Activated CD4-positive, CD25-positive, alpha-beta regulatory T cell treated with anti-CD3 and anti-CD28 coated beads, Interleukin-2, amount 50 U/mL, for 72 hours (primary cell): ENCODE measurements at places on chromosomes 3 and 15.

GRCh38 chr15:38186507-38186906, 66.1 kb upstream of the SPRED1 start:
- no peak for DNase-seq

GRCh38 chr3:43022121-43022520, 43.0 kb downstream of the GASK1A start:
- DNase-seq = no peak

GRCh38 chr3:141368062-141368924, at the start of gene ZBTB38:
Gene ZBTB38, plus strand, starts transcription at chr3:141368504. Its CDS starts 73,885 bp downstream, at chr3:141442389.
- DNase-seq = no peak

DNA sequence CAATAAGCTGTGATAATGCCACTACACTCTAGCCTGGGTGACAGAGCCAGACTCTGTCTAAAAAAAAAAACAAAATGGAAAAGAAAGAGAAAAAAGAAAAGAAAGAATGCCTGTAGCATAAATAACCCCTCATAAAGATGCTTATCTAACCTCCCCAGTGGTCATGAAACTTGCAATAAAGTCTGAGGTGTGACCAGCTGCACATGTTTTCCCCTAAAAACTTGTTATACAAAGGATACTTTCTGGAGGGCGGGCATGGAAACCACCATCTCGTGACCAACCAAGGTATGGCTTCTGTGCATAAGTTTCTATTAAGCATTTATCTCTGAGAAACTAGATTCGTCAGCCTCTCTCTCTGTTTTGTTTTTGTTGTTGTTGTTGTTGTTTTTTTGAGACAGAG, 21.8 kb downstream of the CCDC32 start:
- no peak for DNase-seq

- no peak for DNase-seq
Measured at GRCh38 chr3:194939949-194940770, 254.5 kb downstream of the FAM43A start.

- no peak for DNase-seq
Measured at GRCh38 chr3:181278468-181279238, 289.1 kb upstream of the DNAJC19 start.

DNA sequence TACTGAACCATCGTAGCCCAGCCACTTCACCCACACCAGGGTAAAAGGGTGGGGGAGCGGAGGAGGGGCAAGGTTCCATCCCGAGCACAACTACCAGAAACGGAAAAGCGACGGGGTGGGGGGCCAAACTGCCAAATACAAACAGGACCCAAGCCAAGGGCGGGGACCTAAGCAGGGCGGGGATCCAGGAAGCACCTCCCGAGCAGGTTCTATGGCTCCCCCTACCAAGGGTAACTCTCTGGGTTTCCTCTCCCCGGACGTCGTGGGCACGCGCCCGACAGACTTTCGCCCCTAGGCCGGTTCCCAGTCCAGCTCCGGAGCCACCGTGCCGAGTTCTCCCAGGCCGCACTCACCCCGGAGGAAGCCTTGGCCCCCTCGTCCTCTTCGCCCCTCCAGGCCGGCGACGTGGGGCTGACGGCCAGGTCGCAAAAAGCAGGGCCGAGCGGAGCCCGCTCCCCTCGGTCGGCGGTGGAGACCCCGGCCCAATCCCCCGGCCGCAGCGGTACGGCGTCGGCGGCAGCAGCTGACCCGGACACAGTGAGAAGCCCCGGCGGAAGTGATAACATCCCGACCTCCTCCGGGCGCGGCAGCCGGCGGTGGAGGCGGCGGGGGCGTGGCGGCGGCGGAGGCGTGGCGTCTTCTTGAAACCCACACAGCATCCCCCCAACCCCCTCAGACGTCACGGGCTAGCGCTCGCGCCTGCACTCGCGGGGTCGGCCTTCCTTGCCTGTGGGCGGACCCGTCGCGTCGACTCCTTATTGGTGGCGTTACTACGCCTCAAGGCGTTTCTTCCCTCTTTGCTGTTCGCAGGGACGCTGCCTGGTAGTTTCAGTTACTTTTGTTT, at the start of gene BNIP2:
TSS of gene BNIP2 (minus strand) at position 539 of the 844 bp plus-strand sequence. CDS start 6,863 bp downstream, outside the sequence.
- peak; percentile 98 for DNase-seq

- no peak for DNase-seq
Measured at GRCh38 chr15:25905140-25905539, 42.0 kb upstream of the ATP10A start.

GRCh38 chr3:67599821-67600220, 54.6 kb downstream of the SUCLG2 start:
- DNase-seq = no peak

DNA sequence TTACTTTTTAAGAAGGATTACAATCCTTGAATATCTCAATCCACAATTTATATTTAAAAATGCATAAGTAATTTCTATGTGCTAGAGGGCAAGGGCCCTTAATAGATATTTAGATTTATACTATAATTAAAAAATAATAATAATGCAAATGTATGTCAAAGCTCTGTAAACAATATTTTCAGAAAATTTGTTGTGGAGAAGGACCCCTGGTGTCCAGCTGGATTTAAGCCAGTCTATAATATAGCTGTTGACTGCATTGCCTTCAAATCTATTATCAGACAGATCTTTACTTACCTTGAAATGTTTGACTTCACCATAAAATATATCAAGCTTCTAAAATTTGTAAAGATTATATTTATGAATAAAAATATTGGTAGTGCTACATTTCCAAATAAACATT, 65.6 kb downstream of the ZBTB20 start:
- DNase-seq = no peak

GRCh38 chr3:59064276-59064675, 14.5 kb upstream of the CFAP20DC start:
- DNase-seq = no peak

DNA sequence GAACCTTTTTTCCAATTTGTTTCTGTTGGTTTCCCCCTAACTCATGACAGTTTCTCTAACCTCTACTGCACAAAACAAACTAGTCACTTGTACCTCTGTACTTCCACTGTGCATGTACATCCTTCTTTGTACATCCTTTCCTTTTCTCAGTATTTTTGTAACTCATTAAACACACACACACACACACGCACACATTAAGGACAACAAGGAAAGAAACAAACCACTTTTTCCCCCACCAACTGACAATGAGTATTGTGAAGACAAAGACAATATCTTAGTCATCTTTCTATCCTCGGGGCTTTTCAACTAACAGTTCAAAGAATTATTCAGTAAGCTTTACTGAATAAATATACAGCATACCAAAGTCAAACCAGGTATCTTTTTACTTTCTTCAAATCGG, 170.5 kb downstream of the VPS13C start:
- no peak for DNase-seq

- DNase-seq = no peak
Measured at GRCh38 chr15:74381481-74381880, 14.0 kb upstream of the CYP11A1 start.

DNA sequence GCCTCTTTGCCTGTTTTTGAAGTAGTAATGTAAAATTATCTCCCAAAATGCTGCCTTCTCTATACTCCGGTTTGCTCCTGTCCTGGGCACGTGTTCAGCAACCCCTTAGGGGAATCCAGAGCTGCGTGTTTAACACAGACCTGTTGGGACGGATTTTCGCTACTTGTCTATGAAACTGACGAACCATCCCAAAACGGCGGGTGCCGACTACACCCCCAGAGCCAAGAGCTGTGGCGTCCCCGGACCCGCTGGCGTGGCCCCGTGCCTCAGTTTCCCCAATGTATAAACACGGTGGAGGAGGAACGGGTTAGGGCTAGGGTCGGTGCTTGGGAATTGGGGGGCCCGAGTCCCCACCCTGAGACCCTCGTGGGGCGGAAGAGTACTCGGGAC, 473 bp downstream of the FHIT start:
- DNase-seq = no peak

DNA sequence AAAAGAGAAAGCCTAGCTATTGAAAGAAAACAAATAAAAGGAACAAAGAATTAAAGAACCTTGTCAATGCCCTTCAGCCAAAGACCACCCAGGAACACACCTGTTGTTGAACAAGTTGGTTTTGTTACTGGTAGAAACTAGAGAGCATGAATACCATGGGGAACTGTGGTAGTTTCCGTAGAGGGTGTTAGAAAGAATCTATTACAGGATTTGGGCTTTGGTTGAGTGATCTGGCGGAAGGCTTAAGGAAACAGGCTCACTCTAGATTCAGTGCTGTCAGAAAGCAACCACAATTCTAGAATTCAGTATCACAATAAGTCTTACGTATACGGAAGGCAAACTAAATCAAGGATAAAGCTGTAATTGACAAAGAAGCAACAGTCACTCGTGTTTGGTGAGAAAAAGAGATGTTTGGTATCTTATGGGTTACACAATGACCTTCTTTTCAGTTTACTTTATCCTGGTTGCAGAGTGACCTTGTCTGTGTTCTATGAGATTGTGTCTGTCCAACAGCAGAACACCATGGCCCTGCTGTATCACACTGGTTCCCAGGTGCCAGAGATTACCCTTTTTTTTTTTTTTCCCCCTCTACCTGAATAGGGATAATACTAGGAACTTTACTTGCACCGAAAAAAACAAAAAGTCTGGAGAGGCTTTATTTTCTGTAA, 265.9 kb downstream of the SHQ1 start:
- DNase-seq = no peak

DNA sequence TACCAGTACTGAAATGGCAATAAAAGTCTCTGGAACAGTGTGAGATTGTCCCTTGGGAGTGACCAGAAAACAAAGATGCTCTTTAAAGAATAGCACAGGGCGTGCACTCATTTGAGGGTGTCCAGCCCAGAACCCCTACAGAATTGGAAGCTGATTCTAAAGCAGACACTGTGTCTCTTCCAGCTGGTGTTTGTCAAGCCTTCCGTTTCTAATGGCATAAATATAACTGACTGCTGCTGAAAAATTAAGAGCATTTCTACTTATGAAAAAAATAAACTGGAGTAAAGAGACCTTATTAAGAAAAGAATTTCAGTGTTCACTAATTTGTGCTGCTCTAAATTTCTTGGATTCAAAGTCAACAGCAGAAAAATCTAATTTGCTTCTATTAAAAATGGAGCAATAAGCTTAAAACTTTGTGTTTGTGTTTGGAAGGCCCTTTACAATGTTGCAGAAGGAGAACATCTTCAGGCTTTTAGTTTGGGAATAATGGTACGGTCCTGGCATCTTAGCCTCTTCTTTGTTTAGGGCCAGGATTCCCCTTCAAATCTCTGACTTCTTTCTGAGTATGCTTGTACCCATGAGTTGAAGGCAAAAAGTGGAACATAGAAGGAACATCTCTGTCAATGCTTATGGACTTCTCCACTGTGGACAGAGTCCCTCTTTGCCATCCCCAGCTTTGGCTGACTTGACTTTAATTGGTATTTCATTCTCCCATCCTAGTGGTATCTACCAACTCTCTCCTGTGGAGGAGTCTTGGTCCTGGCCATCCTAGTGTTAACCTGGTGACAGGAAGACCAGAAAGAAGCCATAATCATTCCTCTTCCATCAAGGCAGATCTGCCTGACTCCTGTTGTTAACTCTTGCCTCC, 65.9 kb downstream of the THSD4 start:
- no peak for DNase-seq

DNA sequence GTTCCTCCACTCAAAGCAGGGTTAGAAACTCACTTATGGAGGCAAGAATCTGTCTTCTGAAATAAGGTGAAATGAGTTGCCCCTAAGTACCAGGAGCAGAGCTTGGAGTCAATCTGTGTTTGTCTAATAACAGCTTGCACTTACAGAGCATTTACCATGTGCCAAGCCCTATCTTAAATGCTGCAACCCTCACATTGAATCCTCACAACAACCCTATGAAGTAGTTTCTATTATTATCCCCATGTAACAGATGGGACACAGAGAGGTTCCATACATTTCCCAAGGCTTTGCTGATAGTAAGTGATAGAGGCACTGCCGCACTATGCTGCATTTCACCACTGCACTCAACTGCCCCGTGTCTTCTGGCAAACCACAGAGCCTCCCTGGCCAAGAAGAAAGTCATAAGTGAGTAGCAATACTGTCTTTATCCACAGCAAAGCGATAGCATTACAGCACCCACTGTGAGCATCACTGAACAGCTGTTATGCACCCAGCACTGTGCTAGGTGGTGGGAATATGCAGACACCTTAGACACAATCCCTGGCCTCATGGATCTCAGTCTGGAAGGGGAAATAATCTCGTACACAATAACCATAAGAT, 141.5 kb downstream of the SSR3 start:
- no peak for DNase-seq
